ENCODE measurements at places on chromosomes 2 and 18.

DNA sequence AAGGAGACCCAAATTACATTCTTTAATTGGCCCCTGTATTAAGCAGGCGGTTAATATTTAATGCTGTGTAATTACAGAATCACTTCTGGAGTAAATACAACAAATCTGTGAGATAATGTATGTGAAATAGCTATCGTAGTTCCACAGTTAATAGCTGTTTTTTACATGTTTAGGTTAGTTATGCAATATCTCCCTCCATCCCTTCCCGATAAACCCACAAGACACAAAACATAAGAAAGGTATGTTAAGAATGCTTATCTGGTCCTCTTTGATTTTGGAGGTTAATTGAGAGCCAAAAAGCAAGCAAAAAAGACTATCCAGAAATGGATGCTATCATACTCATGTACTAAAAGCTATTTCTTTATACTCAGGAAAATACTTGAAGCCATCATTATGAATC lies 49.1 kb downstream of the ZNF638 start:
- DNase-seq = no peak

GRCh38 chr2:10048501-10049171 lies 5.3 kb downstream of the KLF11 start:
- DNase-seq = peak; percentile 14

GRCh38 chr2:126187668-126188067 lies 468.3 kb upstream of the GYPC start:
- no peak for DNase-seq

- DNase-seq = no peak
Measured at GRCh38 chr2:228771774-228772173, 499.3 kb downstream of the PID1 start.

DNA sequence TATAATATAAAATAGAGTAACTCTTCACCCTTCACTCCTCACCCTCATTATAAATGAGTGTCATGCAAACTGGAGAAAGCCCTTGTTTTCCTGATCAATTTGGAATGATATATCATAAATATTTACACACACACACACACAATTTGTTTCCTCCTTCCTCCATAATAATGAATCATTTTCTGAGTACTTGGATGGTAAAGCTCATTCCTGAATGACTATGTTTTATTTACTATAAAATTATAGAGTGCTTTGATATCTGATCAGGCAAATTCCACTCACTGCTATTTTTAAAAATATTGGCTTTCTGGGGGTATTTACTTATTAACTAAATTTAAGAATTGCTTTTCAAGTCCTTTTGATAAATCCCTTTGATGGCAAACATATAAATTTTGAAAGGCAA lies 1125.5 kb upstream of the CNTNAP5 start:
- DNase-seq = no peak

Data from NCI-H748 treated with DMSO at 0.1 percent for 48 hours (cell line).